NCI-H2081 treated with DMSO at 0.1 percent for 48 hours (cell line): ENCODE measurements at places on chromosomes 13 and 19.

- no peak for DNase-seq
Observed at GRCh38 chr13:52127783-52128702, 830 bp downstream of the NEK5 start.

DNA sequence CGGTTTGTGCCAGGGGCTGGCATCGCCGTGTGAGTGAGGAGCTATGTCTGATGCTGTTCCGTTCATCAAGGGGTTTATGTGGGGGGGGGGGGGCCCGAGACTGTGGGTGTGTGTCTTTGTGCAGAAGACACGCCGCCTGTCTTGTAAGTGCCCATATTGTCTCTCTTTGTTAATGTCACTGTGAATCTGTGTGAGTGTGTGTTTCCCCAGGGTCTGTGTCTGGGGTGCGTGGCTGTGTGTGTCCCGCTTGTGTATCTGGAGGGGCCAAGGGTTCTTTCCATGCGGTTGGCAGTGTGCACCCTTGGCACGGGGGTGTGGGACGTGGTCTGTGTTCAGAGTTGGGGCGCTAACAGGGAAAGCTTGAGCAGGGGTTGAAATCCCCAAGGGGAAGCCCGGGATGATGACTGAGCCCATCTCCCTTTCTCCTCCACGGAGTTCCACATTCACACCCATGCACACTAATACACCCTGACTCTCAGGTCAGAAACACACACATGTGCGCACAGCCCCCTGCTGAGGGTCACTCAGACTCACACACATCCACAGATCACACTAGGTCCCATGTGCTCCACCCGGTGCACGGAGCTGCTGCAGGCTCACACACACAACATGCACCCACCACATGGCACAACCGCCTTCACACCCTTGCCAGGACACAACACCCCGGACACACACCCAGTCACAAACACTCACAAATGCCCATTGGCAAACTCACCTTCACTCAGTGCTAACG is 1.8 kb downstream of the NCAN start:
- DNase-seq: no peak

DNA sequence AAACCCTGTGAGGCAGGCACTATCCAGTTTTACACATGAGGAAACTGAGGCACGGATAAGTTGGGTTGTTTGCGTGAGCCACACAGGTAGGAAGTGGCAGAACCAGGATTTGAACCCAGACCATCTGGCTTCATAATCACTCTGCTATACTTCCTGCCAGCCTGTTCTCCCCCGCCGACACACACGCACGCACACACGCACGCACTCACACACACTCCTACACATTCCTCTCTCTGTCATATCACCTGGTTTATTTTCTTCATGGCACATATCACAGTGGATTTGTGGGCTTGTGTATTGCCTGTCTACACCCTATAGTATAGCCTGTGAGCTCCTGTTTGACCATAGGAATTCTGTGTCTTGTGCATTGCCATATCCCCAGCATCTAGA is 140.0 kb downstream of the SIPA1L3 start:
- no peak for DNase-seq

GRCh38 chr13:90389537-90389936 is 958.0 kb upstream of the MIR17HG start:
- no peak for DNase-seq

DNA sequence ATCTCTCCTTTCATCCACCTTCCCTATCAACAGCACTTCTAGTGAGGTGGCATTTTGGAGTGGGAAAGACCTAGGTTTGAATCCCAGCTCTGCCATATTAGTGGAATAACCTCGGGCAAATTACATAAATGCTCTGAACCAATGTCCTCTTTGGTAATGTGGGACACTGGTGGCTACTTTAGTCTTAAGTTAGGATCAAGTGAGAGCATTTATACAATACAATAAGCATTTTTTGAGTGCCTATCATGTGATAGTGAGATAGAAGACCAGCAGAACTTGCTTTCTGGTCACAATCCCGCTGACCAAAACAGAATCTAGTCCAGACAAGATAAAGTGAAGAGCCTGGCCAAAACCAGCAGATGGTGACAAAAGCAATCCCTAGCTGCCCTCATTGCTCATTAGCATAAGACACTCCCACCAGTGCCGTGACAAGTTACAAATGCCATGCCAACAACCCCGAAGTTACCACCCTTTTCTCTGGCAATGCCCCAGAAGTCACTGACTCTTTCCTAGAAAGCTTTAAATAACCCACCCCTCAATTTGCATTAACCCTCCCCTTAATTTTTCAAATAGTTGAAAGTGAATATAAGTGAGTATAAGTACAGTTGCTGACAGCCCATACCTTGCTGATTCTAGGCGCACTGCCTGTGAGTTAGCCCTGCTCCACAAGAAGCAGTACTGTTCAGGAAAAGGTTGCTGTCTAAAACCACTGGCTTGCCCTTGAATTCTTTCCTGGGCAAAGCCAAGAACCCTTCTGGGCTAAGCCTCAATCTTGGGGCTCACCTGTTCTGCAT is 28.9 kb upstream of the KPNA3 start:
- DNase-seq: no peak

DNA sequence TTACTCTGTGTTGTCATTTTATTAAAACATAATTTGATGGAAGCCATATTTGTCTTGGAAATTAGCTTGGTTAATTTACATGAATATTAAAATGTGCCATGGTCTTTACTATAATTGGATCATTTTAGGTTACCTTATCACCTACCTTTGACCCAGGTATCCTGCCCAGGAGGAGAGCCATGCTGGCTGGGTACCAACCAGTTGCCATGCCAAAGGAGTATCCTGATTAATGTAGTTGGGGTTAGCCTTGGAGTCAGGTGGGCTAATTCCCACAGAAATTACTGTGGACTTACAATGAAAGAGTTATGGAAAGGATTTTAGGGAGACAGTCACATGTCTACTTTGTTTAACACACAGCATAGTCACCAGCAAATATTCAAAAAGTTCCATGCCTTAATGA is 32.0 kb downstream of the NDFIP2 start:
- DNase-seq: no peak

- DNase-seq: no peak
Observed at GRCh38 chr19:47379381-47379938, 30.3 kb downstream of the DHX34 start.

DNA sequence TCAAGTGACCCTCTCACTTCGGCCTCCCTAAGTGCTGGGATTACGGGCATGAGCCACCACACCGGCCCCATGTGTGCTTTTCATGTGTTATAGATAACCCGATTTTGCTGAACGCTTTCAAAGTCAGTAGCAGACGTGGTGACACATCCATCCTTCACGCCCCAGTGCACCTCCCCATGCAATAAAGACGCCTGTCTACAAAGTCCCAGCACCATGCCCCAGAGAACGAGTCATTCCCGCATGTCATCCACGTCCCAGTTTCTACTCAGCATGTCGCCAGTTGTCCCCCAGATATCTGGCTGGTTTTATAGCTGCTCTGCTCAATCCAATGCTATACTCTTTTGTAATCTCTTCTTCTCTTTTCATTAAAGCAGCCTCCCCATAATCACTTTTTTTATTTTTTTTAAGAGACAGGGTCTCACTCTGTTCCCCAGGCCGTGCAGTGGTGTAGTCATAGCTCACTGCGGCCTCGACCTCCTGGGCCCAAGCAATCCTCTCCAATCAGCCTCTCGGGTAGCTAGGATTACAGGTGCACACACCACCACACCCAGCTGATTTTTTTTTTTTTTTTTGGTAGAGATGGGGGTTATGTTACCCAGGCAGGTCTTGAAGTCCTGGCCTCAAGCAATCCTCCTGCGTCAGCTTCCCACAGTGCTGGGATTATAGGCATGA is 42.5 kb downstream of the DNM2 start:
- DNase-seq: no peak

DNA sequence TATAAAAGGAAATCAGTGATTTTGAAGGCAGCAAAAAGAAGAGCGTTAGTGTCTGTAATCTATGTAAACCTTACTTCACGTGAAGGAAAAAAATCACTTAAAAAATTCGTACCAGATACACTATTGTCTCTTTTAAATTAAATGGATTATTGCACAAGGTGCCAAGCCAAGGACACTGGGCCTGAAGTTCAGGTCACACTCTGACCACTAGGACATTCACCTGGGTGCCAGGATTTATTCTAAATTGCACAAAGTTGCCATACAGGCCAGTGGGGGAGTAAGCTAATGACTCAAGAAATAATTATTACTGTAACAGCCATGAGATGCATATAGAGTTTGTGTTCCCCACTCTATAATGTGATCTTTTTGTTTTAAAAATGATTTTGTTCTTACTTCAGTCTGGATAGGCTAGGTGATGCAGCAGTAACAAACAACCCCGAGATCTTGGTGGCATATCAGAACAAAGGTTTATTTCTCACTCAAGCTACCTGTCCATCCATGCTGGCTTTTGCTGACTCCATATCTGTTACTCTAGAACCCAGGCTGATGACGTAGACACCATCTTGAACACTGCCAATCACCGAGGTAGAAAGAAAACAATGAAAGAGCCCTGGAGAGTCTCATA is 252.1 kb downstream of the DCT start:
- DNase-seq: no peak

DNA sequence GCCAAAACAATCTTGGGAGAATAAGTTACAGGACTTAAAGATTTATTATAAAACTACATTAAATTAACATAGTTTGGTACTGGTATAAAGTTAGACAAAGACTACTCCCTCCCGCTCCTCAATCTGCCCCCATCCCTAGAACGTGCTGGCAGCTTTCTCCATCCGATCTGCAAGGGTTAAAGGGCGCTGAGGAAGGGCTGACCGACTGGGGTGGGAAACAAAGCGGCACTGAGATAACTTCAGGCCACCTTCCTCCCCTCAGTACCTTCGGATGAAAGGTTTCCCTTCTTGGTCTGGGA is 790 bp upstream of the SUGT1 start:
- DNase-seq: no peak

GRCh38 chr13:70960841-70961443 is 852.7 kb upstream of the KLHL1 start:
- no peak for DNase-seq

DNA sequence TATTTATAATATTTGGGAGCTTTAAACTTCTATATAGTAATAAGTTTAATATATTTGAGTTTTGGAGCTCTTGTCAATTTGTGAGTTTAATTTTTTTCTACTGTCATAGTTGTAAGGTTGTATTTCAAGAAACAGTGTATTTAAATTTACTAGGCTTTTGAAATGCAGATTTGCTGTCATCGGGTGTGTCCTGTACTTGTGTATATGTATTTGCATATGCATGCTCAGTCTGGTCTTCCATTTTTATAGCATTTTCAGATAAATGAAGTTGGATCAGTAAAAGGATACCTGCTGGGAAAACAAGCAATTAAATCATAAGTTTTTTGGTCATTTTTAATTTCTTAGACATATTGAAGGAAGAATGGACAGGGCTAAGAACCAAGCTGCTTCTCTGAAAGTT is 33.1 kb downstream of the SLAIN1 start:
- no peak for DNase-seq

GRCh38 chr13:55937180-55937579 is 1203.5 kb upstream of the PRR20A start:
- no peak for DNase-seq

GRCh38 chr13:98845742-98846141 is 93.3 kb upstream of the SLC15A1 start:
- DNase-seq: no peak

DNA sequence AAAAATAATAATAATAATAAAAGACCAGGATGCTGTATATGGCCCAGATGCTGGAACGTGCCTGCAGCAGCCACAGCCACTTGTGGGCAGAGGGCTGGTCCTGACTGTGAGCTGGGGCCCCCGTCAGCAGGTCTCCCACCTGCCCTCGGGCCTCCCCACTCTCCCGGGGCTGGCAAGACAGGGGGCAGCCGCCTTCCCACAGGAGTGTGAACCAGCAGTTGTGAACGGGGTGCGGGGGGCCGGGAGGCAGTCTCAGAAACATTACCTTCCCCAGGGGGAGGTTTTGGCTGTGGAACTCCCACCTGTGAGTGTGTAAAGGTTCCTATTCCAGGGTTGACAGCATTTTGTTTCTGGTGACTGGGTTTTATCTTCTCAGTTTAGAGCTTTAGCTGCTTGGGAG is 151.4 kb downstream of the KDM4B start:
- DNase-seq: no peak

GRCh38 chr19:40128991-40129390 is 38.2 kb upstream of the ZNF780A start:
- DNase-seq: no peak

- DNase-seq: no peak
Observed at GRCh38 chr13:61188057-61188456, 227.6 kb downstream of the PCDH20 start.

DNA sequence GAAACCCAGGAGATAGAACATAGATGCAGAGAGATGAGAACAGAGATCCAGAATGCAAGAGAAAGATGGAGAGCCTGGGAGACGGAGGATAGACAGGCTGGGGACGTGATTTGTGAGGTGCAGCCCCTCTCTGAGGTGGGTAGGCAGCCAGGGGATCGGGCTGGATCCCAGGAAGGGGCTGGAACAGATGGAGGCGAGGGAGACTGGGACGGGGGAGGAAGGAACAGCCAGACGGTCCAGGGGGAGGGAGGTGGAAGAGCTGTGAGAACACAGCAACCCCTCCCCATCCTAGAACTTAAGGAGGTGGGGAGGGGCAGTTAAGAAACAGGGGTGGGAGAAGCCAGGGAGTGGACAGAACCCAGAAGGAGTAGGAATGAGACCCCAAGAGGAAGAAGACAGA is 3.1 kb downstream of the SLC17A7 start:
- DNase-seq: no peak

- DNase-seq: no peak
Observed at GRCh38 chr13:73941752-73942151, 192.5 kb downstream of the KLF12 start.

DNA sequence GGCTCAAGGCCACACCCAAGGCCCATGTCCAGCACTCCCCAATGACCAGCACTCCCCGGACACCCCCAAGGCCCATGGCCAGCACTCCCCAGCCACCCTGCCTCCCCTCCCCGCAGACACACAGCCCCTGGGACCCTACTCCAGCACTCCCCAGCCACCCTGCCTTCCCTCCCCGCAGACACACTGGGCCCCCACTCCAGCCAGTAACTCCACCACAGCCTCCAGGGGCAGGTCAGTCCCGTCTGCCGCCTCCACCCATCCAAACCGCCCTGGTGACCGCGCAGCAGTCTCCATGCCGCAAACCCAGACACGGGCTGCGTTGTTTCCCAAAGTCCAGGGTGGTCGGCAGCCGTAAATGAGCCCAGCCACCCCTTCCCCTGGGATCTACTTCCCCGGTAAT is 70.7 kb downstream of the SPACA7 start:
- DNase-seq: no peak

DNA sequence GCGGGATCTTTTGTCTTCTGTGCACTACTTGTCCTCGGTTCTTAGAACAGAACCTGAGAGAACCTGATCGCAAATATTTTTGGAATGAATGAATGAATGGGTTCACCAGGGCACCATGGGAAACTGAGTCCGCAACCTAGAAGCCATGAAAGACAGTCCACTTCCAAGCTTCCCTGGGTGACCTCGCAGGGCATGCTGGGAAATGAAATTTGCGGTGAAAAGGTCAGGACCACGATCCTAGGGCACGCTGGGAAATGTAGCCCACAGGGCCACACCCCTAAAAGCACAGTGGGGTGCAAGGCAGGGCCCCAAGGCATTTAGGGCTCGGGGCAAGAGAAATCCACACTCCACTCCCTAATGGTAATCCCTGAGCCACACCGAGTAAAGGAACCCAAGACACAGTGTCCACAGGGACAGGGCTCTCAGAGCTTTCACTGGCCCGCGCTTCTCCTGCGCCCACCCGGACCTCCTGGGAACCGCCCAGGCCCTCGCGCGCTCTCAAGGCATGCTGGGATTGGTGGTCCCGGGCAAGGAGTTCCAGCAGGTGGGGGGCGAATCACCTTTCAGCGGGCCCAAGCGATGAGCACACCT is 1.1 kb upstream of the PPP1R12C start:
- no peak for DNase-seq
